ENCODE measurements at places on chromosomes 7 and 10.
A peak's percentile ranks its signal among the peaks of the same experiment; 100 is the strongest.

GRCh38 chr7:95540366-95540765, 54.6 kb downstream of the ASB4 start:
- DNase-seq, result no peak

GRCh38 chr10:97540669-97541500, 31.7 kb upstream of the ANKRD2 start:
- DNase-seq, result no peak

GRCh38 chr7:84666651-84667050, 472.1 kb upstream of the SEMA3A start:
- no peak for DNase-seq

DNA sequence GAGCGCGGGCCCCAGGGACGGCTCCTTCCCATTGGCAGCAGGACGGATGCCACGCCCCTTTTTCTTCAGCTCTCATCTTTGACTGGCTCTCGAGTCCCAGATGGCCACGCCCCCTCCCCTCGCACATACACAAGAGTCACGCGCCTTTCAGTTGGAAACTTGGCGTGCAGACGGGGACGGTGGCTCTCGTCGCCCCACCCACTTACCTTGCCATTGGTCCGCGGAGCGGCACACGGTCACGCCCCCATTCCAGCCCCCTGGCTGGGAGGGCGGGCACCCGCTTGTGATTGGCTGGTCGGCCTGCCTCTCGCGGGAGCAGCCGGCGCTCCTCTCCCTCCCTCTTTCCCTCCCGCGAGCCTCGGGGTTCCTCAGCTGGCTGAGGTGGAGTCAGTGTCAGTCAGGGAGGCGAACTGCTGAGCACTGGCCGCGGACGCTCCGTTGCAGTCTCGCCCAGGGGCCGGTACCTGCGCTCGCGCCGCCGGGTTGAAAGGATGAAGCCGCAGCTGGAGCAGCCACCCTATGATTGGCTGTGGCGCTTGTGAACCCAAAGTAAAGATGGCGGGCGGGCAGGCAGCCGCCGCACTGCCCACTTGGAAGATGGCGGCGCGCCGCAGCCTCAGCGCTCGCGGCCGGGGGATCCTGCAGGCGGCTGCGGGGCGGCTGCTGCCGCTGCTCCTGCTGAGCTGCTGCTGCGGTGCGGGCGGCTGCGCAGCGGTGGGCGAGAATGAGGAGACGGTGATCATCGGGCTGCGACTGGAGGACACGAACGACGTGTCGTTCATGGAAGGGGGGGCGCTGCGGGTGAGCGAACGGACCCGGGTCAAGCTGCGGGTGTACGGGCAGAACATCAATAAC, at the start of gene CNNM2:
TSS of gene CNNM2 (plus strand) at position 333 of the 855 bp plus-strand sequence. CDS start at position 520, 187 bp downstream.
- peak; percentile 69 for DNase-seq

- DNase-seq, result peak; percentile 68
Observed at GRCh38 chr7:150937848-150938561, 40.1 kb downstream of the KCNH2 start.

DNA sequence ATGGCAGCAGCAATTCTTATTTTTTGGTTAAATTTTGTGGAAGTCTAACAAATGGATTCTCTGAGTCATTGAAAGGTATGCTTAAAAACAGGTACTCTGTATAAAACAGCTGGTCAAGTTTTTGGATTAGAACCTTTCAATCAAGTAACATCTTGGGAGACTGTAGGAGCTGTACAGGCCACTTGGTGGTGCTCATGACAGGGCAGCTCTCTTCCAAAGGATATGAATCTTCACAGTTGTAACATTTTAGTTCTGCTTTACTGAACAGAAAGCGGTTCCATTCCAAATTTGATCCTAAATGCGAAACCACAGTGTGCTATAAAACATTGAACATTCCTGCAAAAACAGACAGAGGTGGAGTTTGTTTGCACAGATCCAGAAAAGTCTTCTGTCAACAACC, 44.5 kb upstream of the AGR3 start:
- no peak for DNase-seq

DNA sequence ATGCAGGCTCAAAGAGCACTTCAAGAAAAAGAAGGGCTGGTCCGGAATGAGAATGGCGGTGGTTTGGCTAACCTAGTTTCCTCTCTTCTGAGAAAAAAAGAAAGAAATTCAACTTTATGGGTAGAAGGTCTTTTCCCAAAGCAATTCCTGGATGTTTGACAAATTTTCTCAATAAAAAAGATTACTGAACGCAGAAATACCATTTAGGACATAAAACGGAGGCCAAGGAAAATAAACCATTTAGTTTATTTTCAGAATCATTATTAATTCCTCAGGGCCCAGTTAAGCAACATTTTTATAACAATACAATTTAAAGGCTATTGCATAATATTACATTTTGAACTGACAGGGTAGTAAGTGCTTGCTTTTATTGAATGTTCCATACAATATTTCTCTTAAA, 284.6 kb upstream of the ANKRD30A start:
- DNase-seq, result no peak

DNA sequence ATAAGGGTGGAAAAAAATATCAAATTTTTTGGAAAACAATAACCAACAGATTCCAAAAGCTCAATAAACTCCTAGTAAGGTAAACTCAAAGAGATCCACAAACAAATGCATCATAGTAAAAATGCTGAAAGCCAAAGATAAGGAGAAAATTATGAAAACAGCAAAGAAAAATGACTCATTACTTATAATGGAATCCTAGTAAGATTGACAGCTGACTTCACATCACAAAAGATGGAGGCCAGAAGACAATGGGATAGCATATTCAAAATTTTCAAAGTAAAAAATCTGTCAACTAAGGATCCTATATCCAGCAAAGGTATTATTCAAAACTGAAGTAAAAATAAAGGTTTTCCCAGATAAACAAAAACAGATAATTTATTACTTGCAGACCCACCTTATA, 183.4 kb upstream of the VIPR2 start:
- DNase-seq, result no peak

- DNase-seq, result no peak
Observed at GRCh38 chr7:133753513-133753912, 373.6 kb upstream of the LRGUK start.

GRCh38 chr7:7582596-7582995, 15.9 kb downstream of the MIOS start:
- DNase-seq, result no peak

GRCh38 chr7:140310337-140311002, 87.9 kb downstream of the SLC37A3 start:
- DNase-seq, result no peak

DNA sequence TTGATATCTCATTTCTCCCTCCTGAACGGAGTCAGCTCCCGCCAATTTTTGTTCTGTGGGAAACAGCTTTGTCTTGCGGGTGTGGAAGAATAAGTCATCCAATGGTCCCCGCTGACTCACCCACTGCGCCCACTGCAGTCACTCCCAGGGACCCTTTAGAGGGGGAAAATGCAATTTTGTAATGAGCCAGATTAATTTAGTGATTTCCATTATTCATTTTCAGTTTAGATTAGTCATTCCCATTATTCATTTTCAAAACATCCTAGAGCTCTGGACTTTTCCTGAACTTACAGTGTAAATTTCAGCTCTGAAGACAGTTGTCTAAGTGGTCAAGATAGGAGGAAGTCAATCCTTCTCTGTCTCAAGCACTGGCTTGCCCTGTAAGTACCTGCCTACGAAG, 154.9 kb upstream of the TMEM72 start:
- DNase-seq, result no peak

DNA sequence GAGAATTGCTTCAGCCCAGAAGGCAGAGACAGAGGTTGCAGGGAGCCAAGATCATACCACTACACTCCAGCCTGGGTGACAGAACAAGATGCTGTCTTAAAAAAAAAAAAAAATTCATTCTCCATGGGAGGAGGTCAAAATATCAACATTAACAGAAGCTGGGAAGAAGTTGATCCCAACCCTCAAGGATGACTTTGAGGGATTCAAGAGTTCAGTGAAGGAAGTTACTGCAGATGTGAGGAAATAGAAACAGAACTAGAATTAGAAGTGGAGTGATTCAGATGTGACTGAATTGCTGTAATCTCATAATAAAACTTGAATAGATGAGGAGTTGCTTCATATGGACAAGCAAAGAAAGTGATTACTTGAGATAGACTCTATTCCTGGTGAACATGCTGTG, 19.7 kb upstream of the RPEL1 start:
- DNase-seq, result no peak

- no peak for DNase-seq
Observed at GRCh38 chr10:88361494-88361893, 221.6 kb downstream of the RNLS start.

- no peak for DNase-seq
Observed at GRCh38 chr7:89072081-89072480, 276.5 kb upstream of the TEX47 start.

DNA sequence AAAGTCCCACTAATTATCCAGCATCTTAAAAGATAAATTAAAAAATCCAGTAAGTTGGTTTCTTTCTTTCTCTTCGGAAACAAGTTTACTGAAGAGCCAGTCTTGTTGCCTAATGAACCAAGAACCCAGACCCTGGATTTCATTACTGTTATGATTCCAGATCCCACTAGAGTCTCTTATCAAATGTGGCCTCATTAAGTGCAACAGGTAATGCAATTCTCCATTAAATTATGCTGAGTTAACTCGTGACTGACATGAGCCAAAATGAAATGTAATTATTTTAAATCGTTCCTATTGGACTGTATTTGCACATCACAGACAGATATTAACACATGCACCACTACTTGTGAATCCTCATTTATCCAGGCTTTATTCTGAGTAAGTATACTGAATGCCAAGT, 115.6 kb downstream of the NXPH1 start:
- DNase-seq, result no peak

DNA sequence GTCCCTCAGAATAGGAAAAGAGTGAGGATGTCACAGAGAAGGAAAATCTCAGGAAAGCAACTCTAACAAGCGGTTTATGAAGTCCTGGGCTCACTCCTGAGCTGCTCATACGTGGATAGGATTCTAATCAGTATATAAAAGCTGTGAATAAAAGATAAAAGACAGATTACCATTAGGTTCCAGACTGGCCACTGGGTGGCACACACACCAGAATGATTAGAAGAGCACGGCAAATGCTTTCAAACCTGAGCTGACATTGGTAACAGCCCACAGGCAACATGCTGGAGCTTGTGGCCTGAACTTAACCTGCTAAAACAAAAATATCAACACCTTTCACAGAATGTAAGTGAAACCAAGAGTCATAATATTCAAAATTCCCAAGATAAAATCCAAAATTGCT, 370.8 kb downstream of the GRID1 start:
- DNase-seq, result no peak

- no peak for DNase-seq
Observed at GRCh38 chr7:90777041-90777440, 180.9 kb downstream of the CDK14 start.

GRCh38 chr7:54680377-54681005, 78.5 kb downstream of the SEC61G start:
- no peak for DNase-seq

- no peak for DNase-seq
Observed at GRCh38 chr7:29369909-29370488, 175.4 kb downstream of the CHN2 start.

GRCh38 chr7:75866489-75867389, 12.1 kb upstream of the RHBDD2 start:
- no peak for DNase-seq

GRCh38 chr7:91632234-91632940, 248.1 kb downstream of the MTERF1 start:
- DNase-seq, result no peak

- no peak for DNase-seq
Observed at GRCh38 chr10:121054874-121055273, 203.7 kb downstream of the WDR11 start.

GRCh38 chr7:25481891-25482290, 253.6 kb upstream of the NPVF start:
- DNase-seq, result no peak

DNA sequence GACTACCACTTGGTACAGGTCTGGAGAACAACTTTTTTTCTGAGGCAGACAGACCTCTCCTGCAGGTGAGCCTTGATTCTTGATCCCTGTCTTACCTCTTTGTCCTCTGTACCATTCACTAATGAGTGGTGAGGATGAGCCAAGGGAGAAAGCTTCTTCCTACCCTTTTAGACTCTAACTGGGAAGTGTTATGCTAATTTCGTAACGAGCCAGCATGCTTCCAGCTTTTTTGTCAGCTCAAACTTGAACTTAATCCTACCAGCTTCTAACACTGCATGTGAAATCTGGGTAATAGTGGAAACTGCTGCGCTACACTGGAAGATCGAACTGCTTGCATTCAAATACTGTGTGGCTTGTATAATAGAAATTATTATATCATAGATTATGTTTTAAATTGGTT, 87.0 kb downstream of the NEUROD6 start:
- DNase-seq, result no peak

DNA sequence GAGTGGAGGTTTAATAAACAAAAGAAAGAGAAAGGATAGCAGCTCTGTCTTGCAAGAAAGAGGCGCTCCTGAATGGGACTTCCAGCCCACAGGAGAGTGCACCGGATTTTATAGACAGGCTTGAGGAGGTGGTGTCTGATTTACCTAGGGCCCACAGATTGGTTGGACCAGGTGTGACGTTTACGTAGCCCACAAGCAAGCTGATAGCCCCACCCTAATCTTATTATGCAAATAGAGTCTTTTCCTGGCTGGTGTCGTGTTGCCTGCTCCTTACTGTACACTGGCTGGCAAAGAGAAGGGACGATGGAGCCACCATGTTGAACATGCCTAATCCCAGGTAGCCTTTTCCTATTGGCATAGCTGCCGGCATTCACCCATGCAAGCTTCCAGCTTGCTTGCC, 319.7 kb upstream of the POM121L12 start:
- no peak for DNase-seq

GRCh38 chr10:3769556-3769955, 15.5 kb downstream of the KLF6 start:
- no peak for DNase-seq

GRCh38 chr10:65911151-65911835, 1014.5 kb upstream of the LRRTM3 start:
- no peak for DNase-seq

- DNase-seq, result no peak
Observed at GRCh38 chr10:124992462-124993344, 50.8 kb downstream of the ZRANB1 start.

- DNase-seq, result no peak
Observed at GRCh38 chr7:112669306-112669705, 120.9 kb downstream of the TMEM168 start.

DNA sequence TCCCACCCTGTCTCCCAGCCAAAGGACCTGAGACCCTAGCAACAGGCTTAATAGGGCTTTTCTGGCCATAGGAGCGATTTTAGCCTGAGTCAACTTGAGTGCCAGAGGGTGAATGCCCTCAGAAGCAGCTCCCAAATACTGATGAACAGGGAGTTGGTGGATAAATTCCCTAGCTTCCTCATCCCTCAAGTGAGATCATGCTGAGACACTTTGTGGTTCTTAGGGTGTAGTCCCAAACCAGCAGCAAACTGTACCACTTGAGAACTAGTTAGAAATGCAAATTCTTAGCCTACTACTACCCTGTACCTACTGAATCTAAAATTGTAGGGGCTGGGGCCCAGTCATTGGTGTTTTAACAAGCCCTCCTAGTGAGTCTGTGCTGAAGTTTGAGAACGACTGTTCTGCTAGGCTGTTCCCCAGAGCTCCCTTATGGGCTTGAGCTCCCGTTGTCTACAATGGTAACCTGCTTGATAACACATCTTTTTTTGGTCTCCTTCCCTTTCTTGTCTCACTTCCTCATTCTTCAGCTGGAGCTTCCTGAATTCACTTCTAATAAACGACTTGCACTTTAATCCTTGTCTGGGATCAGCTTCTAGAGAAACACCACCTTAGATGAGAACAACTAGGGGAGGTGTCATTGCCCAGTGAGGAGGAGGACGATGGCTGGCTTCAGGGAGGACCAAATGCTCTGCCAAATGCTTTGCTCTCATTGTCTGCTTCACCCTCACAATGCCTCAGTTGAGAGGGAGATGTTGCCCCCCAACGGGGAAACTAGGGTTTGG, 18.2 kb upstream of the CDH23 start:
- DNase-seq, result no peak

Data from NCI-H524 treated with DMSO at 0.1 percent for 48 hours (cell line).